ENCODE measurements at places on chromosomes 3 and 15. TPM values are rescaled to one million over a fixed set of nuclear protein-coding genes. Genes with fewer than 3 reads are reported as not detected.
A peak's percentile ranks its signal among the peaks of the same experiment; 100 is the strongest.

- peaks cover 7% of the 10 kb centered on the region for H3K27me3 ChIP-seq
- no peak overlapping the region for H3K27ac ChIP-seq
- H3K36me3 ChIP-seq, result no peaks in the 10 kb centered on the region
- DNase-seq, result no peak
- H3K4me1 ChIP-seq, result no peaks in the 10 kb centered on the region
These were observed 44.2 kb upstream of the RPL32 start for GRCh38 chr3:12885583-12885930.

DNA sequence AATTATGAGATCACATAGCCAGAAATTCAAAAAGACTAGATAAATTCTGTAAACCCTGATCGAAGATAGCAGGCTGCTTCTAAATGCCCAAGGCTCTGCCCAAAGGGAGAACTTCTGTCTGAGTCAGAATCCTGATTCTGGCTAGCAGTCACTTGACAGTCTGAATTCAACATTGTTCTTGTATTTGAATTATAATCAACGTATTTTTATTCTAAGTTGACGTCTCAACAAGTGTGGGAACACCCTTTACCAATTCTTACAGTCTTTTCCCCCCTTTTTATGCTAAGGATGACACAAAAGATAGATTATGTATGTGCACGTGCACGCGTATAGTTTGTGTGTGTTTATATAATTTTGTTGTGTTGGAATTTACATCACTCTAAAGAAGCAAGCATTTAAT is 552.8 kb downstream of the NAALADL2 start:
- H3K36me3 ChIP-seq, result no peaks in the 10 kb centered on the region
- H3K27me3 ChIP-seq, result no peaks in the 10 kb centered on the region
- no peak overlapping the region for H3K4me3 ChIP-seq
- H3K27ac ChIP-seq, result no peak overlapping the region
- no peaks in the 10 kb centered on the region for H3K4me1 ChIP-seq

The U2SURP gene
- 175 TPM for total RNA-seq

DNA sequence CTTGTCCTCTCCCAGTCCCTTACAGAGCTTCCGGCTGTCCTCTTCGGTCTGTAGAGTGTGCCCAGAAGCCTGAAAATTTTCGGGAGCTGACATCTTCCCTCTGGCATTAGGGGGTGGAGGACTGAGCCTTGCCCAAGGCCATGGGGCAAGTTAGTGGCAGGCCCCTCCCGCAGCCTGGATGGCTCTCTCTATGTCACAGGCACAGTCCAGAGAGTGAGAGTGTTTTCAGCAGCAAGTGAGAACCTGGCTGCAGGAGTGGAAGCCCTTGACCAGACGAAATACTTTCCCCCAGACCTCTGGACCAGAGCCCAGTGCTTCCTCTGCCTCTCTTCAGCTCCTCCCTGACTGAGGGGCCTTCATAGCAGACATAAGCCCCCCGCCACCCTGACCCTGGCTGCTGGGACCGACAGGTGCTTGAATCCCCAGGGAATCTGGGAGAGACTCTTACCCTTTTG is 50.5 kb upstream of the SEC22A start:
- no peaks in the 10 kb centered on the region for H3K27me3 ChIP-seq
- H3K27ac ChIP-seq, result peak overlapping the region; percentile 63

GRCh38 chr3:183340222-183340621 is 87.2 kb downstream of the B3GNT5 start:
- no peak overlapping the region for H3K27ac ChIP-seq
- no peak overlapping the region for H3K4me3 ChIP-seq
- H3K4me1 ChIP-seq, result peaks cover 3% of the 10 kb centered on the region
- peaks cover 13% of the 10 kb centered on the region for H3K36me3 ChIP-seq
